Activated T-cell treated with anti-CD3 and anti-CD28 coated beads, Interleukin-2, amount 50 U/mL, for 48 hours (primary cell): ENCODE measurements at places on chromosomes 3 and 15.

- no peak for DNase-seq
Observed at GRCh38 chr15:60838206-60838605, 359.3 kb upstream of the ICE2 start.

DNA sequence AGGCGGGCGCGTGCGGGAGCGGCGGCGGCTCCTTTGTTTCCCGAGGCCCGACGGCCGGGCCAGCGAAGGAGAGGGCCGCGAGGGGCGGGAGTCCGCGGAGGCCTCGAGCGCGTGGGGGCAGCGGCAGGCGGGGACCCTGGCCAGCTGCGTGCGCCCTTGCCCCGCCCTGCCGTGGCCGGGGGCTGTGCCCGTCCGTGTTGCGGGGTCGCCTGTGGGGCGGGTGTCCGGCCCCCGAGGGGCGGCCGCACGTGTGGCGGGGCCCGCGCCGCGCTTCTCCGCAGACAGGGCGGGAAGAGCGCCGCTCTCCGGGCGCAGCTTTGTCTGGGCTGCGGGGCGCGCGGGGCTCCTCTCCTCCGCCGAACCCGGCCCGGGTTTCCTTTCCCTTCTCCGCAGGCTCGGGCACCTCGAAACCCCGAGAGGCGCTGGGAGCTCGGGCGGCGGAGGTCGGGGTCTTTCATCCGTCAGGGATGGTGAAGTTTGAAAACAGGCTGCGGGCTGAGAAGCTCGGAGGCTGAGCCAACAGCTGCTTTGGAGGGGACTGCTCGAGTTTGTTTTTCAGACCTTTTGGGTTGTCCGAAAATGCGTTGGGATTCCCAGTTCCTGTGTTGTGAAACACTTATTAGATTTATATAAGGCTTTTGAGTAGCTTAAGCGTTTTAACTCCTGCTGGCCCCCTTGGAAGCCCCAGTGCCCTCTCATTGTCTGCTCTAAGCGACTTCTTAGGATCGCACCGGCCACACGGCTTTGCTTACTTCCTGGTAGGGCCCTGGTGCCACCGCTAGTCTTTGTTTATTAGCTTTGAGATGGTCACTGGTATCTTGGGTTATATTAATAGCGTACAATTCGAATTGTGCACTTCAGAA lies 817 bp downstream of the USP3 start:
- DNase-seq: peak; percentile 67

DNA sequence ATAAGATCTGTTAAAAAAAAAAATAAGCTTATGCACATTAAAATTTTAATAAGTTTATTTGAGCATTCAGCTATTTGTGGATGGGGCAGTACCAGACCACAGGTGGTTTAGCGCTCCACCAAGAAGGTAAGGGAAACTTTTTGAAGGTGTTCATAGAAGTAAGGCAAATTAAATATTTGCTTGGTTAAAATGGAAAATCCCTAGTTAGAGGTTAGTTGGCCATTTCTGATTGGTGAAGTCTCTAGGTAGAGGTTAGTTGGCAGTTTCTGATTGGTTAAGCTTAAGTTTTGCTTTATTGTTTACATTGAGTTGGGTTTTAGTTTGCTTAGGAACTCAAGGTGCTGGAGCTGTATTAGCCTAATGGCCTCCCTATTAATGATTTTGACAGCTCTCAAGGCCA lies 30.7 kb downstream of the SCN11A start:
- no peak for DNase-seq

GRCh38 chr3:179672918-179673317 lies 20.1 kb downstream of the USP13 start:
- no peak for DNase-seq

- no peak for DNase-seq
Observed at GRCh38 chr3:170528726-170529125, 57.1 kb downstream of the SLC7A14 start.

DNA sequence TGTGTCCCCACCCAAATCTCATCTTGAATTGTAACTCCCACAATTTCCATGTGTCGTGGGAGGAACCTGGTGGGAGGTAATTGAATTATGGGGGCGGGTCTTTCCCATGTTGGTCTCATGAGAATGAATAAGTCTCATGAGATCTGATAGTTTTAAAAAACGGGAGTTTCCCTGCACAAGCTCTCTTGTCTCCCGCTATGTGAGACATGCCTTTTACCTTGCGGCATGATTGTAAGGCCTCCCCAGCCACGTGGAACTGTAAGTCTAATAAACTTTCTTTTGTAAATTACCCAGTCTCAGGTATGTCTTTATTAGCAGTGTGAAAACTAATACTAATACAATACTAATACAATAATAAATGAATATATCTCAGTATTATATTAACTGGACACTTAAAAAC lies 9.9 kb upstream of the YEATS2 start:
- DNase-seq: no peak

GRCh38 chr3:43786102-43786501 lies 95.4 kb downstream of the ABHD5 start:
- no peak for DNase-seq

- no peak for DNase-seq
Observed at GRCh38 chr3:74531491-74531890, 83.0 kb downstream of the CNTN3 start.

DNA sequence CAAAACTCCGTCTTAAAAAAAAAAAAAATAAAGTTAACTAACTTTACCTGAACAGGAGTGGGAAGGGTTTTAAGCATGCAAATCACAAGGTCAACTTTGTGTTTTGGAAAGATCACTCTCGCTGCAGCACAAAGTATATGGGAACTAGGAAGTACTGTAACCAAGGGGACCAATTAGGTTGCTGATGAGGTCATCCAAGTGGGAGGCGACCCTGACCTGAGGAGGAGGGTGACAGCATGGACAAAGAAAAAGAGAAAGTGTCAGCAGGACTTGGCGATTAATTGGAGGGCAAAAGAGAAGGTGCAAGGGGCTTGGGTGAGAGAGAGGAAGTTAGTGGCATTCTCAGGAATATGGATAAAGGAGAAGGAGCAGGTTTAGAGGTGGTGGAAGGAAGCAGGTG lies 89.5 kb upstream of the ZBED2 start:
- DNase-seq: no peak

DNA sequence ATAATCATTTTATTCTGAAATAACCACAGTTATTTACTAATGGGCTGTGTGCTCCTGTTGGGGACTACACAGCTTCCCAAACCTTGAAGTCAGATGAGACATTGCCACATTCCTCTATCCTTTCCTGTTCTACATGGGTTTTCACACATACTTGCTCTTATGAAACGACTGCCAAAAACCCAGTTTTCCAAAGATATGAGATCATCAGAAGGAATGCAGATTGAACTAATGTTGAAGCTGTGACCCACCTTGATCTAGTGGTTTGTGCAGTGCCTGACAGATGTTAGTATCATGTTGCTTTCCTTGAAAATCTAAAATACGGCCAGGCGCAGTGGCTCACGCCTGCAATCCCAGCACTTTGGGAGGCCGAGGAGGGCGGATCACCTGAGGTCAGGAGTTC lies 144.6 kb downstream of the VGLL4 start:
- DNase-seq: no peak

DNA sequence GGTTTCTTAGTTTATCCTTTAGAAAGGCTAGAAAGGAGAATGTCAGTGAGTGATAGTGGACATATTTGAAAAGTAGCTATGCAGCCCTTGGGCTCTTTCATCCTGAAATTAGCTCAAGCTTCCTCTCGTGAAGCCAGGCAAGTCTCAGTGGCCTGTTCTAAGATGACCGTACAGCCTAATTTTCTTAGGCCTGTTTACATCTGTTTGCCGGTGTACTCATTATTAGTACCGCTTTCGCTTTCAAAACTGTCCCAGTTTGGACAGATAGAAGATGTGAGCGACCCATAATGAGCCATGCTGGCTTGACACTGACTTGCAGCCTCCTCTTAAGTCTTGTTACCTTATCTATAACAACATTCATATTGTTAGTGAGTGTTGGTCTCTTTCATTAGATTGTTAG lies 5.7 kb upstream of the ARL14 start:
- no peak for DNase-seq

- DNase-seq: no peak
Observed at GRCh38 chr3:27511724-27512422, 27.7 kb upstream of the SLC4A7 start.

- DNase-seq: no peak
Observed at GRCh38 chr3:172223870-172224269, 184.5 kb downstream of the FNDC3B start.

- peak; percentile 91 for DNase-seq
Observed at GRCh38 chr3:138594150-138594934, at the start of gene CEP70. TSS of gene CEP70 (minus strand) at chr3:138594260. CDS start at chr3:138572927, 21,333 bp downstream.
